NCI-H1048 (cell line): ENCODE measurements at places on chromosomes 6 and 20.

GRCh38 chr6:148392671-148393070 is 50.0 kb downstream of the SASH1 start:
- no peak for DNase-seq

DNA sequence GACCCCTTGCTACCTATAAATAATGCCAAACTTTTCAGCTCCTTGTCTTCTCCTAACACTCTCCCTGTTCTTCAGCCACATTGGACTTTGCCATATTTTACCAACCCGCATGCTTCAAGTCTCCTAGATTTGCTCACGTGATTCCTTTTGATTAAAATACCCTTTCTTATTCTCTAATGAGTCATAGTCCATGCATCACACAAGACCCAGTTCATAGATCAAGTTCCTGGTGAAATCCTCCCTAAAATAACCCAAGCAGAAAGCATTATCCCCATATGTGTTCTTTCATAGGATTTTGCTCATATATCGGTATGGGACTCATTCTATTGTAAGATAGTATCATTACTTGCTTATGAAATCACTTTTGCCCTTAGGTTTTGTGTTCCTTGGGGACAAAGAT is 108.9 kb upstream of the STXBP5 start:
- DNase-seq, result no peak

- no peak for DNase-seq
These were observed 703 bp downstream of the MRPL2 start for GRCh38 chr6:43058531-43058930.

DNA sequence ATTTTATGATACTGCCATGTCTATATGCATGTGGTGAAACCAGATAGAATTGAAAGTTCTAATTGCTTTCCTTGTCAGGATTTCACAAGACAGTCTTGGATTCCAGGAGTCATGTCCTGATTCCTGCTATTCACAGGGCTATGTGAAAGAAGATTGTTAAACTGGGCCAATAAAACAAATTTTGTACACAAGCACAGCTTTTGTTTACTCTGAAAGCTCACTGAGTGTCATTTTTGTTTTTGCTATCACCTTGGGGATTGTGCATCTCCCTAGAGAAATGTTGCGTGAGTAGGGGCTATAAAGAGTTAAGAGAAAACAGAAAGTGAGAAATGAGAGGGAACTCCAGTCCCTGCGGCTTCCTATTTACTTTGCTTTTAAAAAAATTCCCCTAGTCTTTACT is 627.5 kb downstream of the PKHD1 start:
- DNase-seq, result no peak

GRCh38 chr6:42788671-42789070 is 6.8 kb downstream of the BICRAL start:
- DNase-seq, result no peak

- DNase-seq, result no peak
These were observed 21.1 kb upstream of the TAF8 start for GRCh38 chr6:42029062-42029685.

GRCh38 chr6:45571159-45571558 is 193.4 kb upstream of the SUPT3H start:
- DNase-seq, result no peak
